ENCODE measurements at places on chromosomes 7 and 10.
A peak's percentile ranks its signal among the peaks of the same experiment; 100 is the strongest.

DNA sequence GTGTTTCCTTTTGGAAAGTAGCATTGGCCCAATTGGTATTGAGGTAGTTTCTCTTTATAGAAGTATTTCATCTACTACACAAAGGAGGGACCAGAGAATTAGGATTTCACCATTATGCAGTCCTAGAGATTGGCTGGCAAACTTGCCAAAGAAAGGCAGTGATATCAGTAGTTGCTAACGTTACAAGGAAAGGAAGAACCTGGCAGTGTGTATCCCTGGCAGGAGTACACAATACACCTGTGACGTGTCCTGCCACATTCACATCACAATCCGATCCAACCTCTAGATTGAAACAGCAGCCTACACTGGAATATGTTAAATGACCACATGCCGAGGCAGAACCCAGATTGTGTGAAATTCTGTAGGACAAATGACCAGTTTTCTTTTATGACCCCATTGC lies 81.7 kb downstream of the CACNB2 start:
- no peak for DNase-seq

- DNase-seq = no peak
Observed at GRCh38 chr10:121199081-121199480, 347.9 kb downstream of the WDR11 start.

DNA sequence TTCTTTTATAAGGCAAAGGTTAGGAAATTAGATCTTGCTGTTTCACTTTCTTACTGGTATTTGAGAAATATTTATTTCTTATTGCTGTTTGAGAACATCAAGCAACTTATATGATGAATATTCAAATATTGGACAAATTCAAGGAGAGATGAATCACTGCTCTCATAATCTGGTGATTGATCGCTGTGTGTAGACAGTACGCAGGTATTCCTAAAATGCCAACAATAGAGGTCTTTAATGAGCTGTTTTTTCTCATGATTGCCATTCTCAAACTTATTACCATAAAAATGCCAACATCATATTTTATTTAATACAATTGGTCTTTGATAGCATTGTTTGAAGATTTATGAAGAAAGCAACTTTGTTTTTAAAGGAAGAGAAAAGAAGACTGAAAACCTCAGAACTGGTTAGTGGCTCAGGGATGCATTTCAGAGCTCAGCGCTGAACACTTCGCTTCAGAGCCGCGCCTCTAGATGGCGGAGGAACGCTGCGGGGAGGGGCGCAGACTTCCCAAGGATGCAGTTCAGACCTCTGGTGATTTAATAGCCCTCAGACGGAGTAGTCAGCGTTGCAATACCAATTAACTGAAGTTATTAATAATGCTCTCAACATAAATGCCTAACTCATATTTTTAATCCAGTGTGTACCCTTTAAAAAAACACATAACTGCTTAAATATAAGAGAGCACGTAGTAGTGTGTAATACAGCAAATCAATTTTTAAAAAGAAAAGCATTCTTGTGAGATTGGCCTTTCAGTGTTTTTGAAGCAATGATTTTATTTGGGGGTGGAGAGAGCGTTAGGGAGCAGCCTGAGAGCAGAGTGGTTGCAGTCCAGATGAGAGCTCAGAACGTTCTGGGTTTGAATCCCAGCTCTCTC lies 38.5 kb upstream of the STEAP4 start:
- peak; percentile 35 for DNase-seq

GRCh38 chr7:96212474-96212873 lies 109.4 kb downstream of the SLC25A13 start:
- no peak for DNase-seq

DNA sequence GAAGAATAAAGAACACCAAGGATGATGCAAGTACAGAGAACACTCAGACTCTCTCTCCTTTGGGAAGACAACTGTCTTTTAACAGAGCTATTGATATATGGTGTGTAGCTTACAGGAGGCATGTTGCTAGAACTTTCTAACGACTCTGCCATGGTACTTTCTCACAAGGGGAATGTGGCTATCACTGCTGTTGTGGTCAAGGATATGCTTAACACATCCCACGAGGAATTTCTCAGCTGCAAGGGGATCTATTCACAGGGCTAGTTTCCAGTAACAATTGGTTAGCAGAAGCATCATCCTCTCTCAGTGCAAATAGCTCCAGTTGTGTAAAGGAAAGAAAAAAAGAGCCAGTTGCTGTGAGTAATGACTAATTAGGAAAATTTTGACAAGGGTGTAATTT lies 826.0 kb downstream of the SORCS1 start:
- DNase-seq = no peak

- no peak for DNase-seq
Observed at GRCh38 chr10:42961796-42962109, 115.1 kb upstream of the RET start.

DNA sequence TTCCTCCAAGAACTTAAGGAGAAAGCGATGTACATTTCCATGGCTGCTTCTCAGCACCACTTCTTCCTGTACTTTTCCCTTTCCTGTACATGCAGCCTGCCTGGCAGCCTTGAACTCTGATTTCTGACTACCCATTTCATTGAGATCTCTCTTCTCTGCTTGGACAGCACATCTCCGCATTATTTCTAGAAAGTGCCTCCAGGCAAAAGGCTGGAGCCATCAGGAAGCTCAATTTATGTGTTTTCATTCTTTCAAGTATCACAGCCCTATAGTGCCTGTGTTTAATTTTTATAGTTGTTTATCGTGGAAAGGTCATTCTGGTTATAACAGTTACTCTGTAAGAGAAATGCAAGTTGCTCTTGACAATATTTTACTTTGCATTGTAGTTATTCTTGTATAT lies 688.0 kb upstream of the ANKRD30A start:
- peak; percentile 35 for DNase-seq

DNA sequence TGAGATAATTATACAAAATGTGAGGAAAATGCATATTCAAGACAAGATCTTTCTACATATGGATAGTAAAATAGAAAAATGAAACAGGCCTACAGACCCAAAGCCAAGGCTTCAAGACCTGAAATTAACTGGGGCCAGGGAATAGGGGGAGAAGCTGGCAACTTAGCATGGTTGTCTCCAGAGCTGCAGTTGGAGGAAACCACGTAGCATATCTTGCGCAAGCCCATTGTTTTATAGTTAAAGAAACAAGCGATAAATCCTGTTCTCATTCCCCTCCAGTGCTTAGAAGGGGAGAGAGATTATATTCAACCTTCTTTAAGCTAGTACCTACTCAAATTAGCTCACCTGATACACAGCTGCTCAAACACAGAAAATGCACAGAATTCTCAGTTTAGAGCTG lies 197.1 kb downstream of the SORCS1 start:
- DNase-seq = no peak

- DNase-seq = peak; percentile 74
Observed at GRCh38 chr10:21372651-21373410, 152.7 kb downstream of the SKIDA1 start.

DNA sequence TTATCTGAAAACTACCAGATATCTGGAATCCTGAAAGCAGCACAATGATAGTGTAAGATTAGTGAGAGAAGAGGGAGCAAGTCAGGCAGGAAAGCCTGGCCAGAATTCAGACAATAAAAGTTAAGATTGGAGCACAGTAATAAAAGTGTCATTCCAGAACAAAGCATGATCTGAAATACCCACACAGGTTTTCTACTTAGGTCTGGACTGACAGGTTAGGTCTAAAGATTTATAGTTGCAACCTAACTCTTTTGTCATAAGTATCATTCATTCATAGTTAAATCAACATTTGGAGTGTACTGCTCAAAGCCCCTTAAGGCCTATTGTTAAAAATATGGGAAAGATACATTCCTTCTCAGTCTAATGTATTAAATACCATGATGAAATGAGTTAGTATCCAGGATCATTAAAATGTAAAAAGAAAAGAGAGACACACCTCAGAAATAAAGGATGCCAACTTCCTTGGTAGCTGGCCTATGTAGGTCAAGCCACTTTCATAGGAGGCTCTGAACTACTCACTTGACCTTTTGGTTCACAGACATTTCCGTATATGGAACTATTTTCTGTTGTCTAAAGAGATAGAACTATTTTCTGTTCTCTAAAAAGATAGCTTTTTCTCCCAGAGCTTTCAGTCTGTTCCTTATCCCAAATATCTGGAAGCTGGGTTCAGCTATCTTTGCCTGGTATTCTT lies 105.2 kb downstream of the FAS start:
- no peak for DNase-seq

DNA sequence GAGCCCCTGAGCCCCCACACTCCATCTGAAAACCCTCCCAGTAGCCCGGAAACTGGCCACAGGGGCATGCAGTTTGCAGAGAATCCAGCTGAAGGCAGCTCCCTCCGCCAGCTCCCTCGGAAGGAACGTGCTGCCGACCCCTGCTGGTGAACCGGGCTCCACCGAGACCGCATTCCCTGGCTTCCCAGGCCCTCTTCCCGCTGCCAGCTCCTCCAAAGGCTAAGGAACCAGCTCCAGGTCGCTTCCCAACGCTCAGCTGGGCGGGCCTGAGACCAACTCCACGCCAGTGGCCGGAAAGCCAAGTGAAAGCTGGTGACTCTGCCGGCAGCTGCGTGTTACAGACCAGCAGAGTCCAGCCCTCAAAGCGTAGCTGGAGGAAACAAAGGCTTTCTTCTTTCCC lies 35.8 kb downstream of the GPER1 start:
- peak; percentile 20 for DNase-seq

DNA sequence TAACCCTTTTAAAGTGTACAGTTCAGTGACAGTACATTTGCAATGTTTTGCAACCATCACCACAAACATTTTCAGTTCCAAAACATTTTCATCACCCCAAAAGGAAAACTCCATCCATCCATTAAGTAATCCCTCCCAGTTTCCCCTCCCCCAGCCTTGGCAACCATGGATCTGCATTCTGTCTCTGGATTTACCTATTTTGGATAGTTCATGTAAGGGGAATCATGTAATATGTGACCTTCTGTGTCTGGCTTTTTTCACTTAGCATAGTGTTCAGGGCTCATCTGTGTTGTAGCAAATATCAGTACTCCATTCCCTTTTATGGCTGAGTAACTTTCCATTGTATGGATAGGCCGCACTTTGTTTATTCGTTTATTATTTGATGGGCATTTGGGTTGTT lies 13.0 kb downstream of the PALD1 start:
- DNase-seq = no peak
